Natural killer cell treated with Interleukin-12 subunit alpha and Interleukin-12 subunit beta and Interleukin-15 and Interleukin-18, amount 100 ng/mL, for 72 hours (primary cell): ENCODE measurements at places on chromosomes 13 and 19. TPM values are rescaled to one million over a fixed set of nuclear protein-coding genes. Genes with fewer than 3 reads are reported as not detected.

Gene CYP2F1
- not detected for total RNA-seq

GRCh38 chr19:50344661-50345318 is 15.6 kb upstream of the KCNC3 start:
- no peaks in the 10 kb centered on the region for H3K27me3 ChIP-seq
- no peak overlapping the region for H3K4me3 ChIP-seq
- H3K36me3 ChIP-seq = no peaks in the 10 kb centered on the region

Gene ZNF525
- total RNA-seq = 12.3 TPM

Gene CACNG6
- 0.53 TPM for total RNA-seq

- no peak overlapping the region for H3K27ac ChIP-seq
- H3K27me3 ChIP-seq = no peaks in the 10 kb centered on the region
- H3K4me3 ChIP-seq = no peak overlapping the region
- H3K36me3 ChIP-seq = peaks cover 5% of the 10 kb centered on the region
- no peak for DNase-seq
Observed at GRCh38 chr19:5136073-5136855, 167.4 kb downstream of the KDM4B start.

- H3K4me3 ChIP-seq = no peak overlapping the region
- peaks cover 10% of the 10 kb centered on the region for H3K4me1 ChIP-seq
- peaks cover 21% of the 10 kb centered on the region for H3K36me3 ChIP-seq
Observed at GRCh38 chr13:48477191-48477855, 55.6 kb downstream of the RCBTB2 start.

Gene SACS
- 28.2 TPM for total RNA-seq

GRCh38 chr19:51135986-51136762 is 5.9 kb upstream of the SIGLEC7 start:
- no peaks in the 10 kb centered on the region for H3K27me3 ChIP-seq
- DNase-seq = peak; percentile 23
- peak overlapping the region; percentile 81 for H3K27ac ChIP-seq
- peak overlapping the region; percentile 53 for H3K4me3 ChIP-seq
- peaks cover 67% of the 10 kb centered on the region for H3K4me1 ChIP-seq
- H3K36me3 ChIP-seq = peaks cover 13% of the 10 kb centered on the region

DNA sequence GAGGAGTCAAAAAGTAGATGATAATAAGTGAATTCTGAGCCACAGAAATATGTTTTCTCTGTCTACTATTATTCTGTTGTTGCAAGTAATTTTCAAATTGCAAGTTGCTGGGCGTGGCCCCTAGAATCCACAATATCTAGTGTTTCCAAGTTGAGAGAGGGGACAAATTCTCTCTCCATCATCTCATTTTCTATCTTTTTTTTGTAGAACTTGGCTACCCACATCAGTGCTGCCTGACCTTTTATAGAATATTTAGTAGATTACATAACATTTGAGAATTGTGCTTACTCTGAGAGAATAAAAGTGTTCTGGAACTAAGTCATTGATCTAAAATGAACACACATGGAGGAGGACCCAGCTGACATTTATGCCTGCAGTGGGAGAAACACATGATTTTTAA is 110.9 kb upstream of the CSNK1A1L start:
- H3K4me1 ChIP-seq = no peaks in the 10 kb centered on the region
- no peaks in the 10 kb centered on the region for H3K36me3 ChIP-seq
- no peak overlapping the region for H3K27ac ChIP-seq
- DNase-seq = no peak
- no peak overlapping the region for H3K4me3 ChIP-seq

GRCh38 chr13:52850396-52851136 is 2.1 kb upstream of the PCDH8 start:
- H3K4me1 ChIP-seq = no peaks in the 10 kb centered on the region
- DNase-seq = no peak
- H3K27ac ChIP-seq = no peak overlapping the region
- H3K4me3 ChIP-seq = peak overlapping the region; percentile 65
- H3K27me3 ChIP-seq = peaks cover 52% of the 10 kb centered on the region
- H3K36me3 ChIP-seq = peaks cover 16% of the 10 kb centered on the region

- no peaks in the 10 kb centered on the region for H3K36me3 ChIP-seq
- H3K4me3 ChIP-seq = no peak overlapping the region
- peaks cover 25% of the 10 kb centered on the region for H3K27me3 ChIP-seq
- DNase-seq = no peak
- H3K27ac ChIP-seq = no peak overlapping the region
Observed at GRCh38 chr13:40172149-40172591, 494.3 kb downstream of the FOXO1 start.

DNA sequence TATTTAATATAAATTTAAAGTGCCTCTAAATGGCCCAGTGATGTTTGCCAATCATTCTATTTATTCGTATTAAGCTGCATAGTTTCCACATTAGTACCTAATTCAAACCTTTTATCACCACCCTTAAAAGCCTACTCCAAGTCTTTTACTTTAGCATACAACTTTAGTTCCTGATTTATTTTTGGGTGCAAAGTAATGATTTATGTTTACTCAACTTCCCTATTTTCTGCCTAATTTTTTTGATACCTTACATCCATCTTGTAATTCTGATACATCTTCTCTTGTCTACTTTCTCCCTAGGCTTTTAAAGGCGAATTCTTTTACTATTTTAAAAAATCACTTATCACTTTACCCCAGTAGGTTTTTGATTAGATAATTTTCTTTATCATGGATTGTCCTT is 2651.1 kb upstream of the PCDH20 start:
- H3K4me1 ChIP-seq = no peaks in the 10 kb centered on the region
- H3K36me3 ChIP-seq = no peaks in the 10 kb centered on the region
- no peak overlapping the region for H3K4me3 ChIP-seq
- H3K27ac ChIP-seq = no peak overlapping the region
- DNase-seq = no peak

- H3K4me3 ChIP-seq = no peak overlapping the region
- DNase-seq = no peak
- H3K27ac ChIP-seq = no peak overlapping the region
- no peaks in the 10 kb centered on the region for H3K36me3 ChIP-seq
- H3K27me3 ChIP-seq = no peaks in the 10 kb centered on the region
- H3K4me1 ChIP-seq = no peaks in the 10 kb centered on the region
Observed at GRCh38 chr13:61030445-61030844, 385.2 kb downstream of the PCDH20 start.

GRCh38 chr19:41445575-41445974 is 2.6 kb downstream of the ERICH4 start:
- peaks cover 13% of the 10 kb centered on the region for H3K27me3 ChIP-seq
- H3K4me3 ChIP-seq = no peak overlapping the region
- H3K27ac ChIP-seq = no peak overlapping the region
- no peak for DNase-seq
- H3K4me1 ChIP-seq = peaks cover 10% of the 10 kb centered on the region

DNA sequence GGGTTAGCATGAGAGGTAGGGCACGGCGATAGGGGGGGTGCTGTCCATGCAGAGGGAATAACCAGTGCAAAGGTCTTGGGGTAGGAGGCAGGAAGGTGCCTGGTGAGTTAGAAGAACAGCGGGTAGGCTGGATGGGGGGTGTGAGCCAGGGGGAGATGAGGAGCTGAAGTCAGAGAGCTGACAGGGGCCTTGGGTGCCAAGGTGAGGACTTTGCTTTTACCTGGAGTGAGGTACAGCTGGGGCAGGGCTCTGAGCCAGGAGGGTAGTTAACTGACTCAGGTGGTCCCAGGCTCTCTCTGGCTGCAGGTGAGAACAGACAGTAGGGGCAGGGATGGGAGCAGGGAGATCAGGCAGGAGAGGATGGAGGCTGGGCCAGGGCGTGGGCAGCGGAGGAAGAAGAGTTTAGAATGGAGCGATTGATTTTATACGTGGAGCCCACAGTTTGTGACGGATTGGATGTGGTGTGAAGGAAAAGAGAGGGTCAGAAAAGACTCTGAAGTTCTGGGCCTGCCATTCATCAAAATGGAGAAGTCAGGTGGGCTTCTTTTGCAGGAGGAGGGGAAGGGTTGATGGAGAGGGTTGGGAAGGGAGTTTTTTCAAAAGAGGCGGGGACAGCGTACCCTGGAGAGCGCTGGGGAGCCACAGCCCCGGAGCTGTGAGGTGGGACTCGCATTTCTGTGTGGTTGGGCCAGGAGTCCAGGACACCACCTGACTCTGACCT is 1.2 kb upstream of the GRAMD1A start:
- H3K27ac ChIP-seq = peak overlapping the region; percentile 77
- H3K27me3 ChIP-seq = no peaks in the 10 kb centered on the region
- peak overlapping the region; percentile 78 for H3K4me3 ChIP-seq
- DNase-seq = no peak
- peaks cover 6% of the 10 kb centered on the region for H3K36me3 ChIP-seq
- peaks cover 45% of the 10 kb centered on the region for H3K4me1 ChIP-seq

Gene FAM216B
- total RNA-seq = not detected

Gene RINL
- 63.8 TPM for total RNA-seq

Gene GPR183
- 10.2 TPM for total RNA-seq

DNA sequence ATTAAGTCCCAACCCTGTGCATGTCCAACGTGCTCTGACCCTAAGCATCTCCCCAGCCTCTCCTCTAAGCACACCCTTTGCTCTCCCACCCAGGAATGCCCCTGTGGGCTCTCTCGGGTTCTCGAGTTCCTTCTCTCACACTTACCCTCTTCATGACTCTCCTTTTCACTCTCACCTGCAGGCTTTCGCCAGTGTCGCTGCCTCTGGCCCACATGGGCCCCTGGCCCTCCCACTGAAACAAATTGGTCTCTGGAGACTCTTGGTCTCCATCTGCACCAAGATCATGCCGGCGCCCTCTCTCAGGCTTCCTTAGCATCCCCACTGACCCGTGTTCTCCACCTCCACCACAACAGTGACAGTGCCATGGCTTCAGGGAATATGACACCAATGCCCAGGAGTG is 19.6 kb upstream of the SACS start:
- no peak for DNase-seq
- no peaks in the 10 kb centered on the region for H3K36me3 ChIP-seq
- H3K4me3 ChIP-seq = no peak overlapping the region
- H3K27ac ChIP-seq = no peak overlapping the region
- no peaks in the 10 kb centered on the region for H3K4me1 ChIP-seq
- peaks cover 16% of the 10 kb centered on the region for H3K27me3 ChIP-seq

DNA sequence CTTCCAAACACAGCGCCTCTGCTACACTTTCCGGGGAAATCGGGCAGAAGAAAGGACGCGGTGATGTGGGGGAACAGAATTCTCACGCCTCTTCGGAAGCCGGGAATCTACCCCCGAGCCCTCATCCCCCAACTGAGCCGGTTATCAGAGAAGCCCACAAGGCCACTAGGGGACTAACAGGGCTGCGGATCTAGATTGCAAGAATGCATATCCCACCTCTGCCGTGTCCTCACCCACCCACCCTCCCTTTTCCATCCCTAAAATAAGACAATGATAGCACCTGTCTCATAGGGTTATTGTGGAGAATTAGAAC is 1.1 kb downstream of the IGFLR1 start:
- H3K27me3 ChIP-seq = no peaks in the 10 kb centered on the region
- H3K36me3 ChIP-seq = no peaks in the 10 kb centered on the region
- peaks cover 47% of the 10 kb centered on the region for H3K4me1 ChIP-seq
- peak overlapping the region; percentile 97 for H3K27ac ChIP-seq
- DNase-seq = no peak

Gene CYP4F22
- 0.86 TPM for total RNA-seq

- no peaks in the 10 kb centered on the region for H3K36me3 ChIP-seq
- H3K4me1 ChIP-seq = peaks cover 13% of the 10 kb centered on the region
- DNase-seq = no peak
- H3K4me3 ChIP-seq = peak overlapping the region; percentile 69
- H3K27ac ChIP-seq = peak overlapping the region; percentile 47
Observed at GRCh38 chr13:97211300-97211699, 10.8 kb upstream of the MBNL2 start.

Gene CEACAM6
- total RNA-seq = not detected

Gene TNFRSF19
- 0.14 TPM for total RNA-seq

Gene ZNF599
- 3.3 TPM for total RNA-seq

Gene UBE2L5
- total RNA-seq = not detected

DNA sequence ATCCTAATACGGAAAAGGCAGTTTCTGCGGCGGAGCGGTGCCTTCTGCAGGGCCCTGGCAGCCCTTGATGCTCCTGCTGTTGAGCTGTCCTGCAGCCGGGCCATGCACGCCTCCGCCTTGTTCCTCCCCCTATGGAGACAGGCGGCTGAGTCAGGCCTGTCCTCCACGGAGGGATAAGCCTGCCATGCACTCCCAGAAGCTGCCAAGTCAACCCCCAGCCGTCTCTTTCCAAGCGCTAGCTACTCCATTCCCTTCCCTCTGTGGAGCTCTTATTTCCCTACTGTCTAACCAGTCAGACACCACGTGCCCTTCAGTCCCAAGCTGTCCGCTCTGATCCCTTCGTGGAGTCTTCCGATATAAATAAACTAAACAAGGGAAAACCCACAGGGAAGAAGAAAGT is 197.0 kb downstream of the COL4A1 start:
- no peaks in the 10 kb centered on the region for H3K36me3 ChIP-seq
- H3K27ac ChIP-seq = no peak overlapping the region
- H3K27me3 ChIP-seq = peaks cover 13% of the 10 kb centered on the region
- H3K4me3 ChIP-seq = no peak overlapping the region

GRCh38 chr13:113742000-113742441 is 17.0 kb upstream of the TMEM255B start:
- peak overlapping the region; percentile 4 for H3K4me3 ChIP-seq
- no peaks in the 10 kb centered on the region for H3K36me3 ChIP-seq
- H3K27ac ChIP-seq = no peak overlapping the region
- no peak for DNase-seq

Gene GARIN5A
- total RNA-seq = 1.1 TPM

DNA sequence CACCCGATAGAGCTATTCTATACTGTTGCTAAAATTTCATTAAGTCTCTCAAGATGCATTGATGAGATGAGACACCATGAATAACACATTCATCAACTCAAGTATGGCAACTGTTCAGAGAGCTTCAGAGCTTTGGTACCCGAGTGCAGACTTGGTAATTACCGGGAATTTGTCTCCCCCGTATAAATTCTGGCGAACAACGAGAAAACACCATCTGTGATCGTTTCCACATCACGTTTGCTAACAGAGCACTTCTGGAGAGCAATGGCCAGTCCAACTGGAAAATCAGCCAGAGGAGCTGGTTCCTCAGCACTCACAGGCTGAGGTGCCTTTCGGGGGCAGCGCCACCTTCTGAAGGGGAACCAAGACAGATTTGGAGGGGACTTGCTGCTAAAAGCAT is 40.2 kb downstream of the SUGP2 start:
- no peaks in the 10 kb centered on the region for H3K27me3 ChIP-seq
- H3K36me3 ChIP-seq = peaks cover 8% of the 10 kb centered on the region
- H3K4me3 ChIP-seq = no peak overlapping the region
- no peak overlapping the region for H3K27ac ChIP-seq

DNA sequence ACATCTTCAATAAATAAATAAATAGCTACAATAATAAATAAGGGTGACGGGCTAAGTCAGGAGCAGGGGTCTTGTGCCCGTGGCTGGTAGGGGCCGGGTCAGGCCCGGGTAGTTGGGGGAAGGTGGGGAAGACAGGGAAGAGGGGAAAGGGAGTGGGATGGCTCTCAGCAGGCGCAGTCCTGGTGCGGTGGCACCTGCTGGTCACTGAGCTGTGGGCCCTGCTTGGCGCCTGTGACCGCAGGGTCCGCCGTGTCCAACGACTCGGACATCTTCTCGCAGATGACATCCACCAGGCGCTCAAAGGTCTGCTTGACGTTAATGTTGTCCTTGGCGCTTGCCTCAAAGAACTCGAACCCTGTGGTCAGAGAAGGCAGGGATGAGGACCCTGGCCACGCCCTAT is 4.3 kb downstream of the MPV17L2 start:
- no peak overlapping the region for H3K4me3 ChIP-seq
- DNase-seq = no peak
- peaks cover 23% of the 10 kb centered on the region for H3K4me1 ChIP-seq
- H3K27ac ChIP-seq = no peak overlapping the region
- H3K27me3 ChIP-seq = no peaks in the 10 kb centered on the region

Gene NALCN
- not detected for total RNA-seq

GRCh38 chr19:36028313-36029041 is 4.2 kb downstream of the CLIP3 start:
- no peak for DNase-seq
- H3K27ac ChIP-seq = no peak overlapping the region
- no peaks in the 10 kb centered on the region for H3K36me3 ChIP-seq
- no peak overlapping the region for H3K4me3 ChIP-seq
- H3K27me3 ChIP-seq = no peaks in the 10 kb centered on the region
- peaks cover 4% of the 10 kb centered on the region for H3K4me1 ChIP-seq

Gene F10
- total RNA-seq = not detected

Gene MEDAG
- total RNA-seq = 0.14 TPM
